ENCODE measurements at places on chromosomes 13 and 19.
A peak's percentile ranks its signal among the peaks of the same experiment; 100 is the strongest.

- no peak for DNase-seq
These were observed 36.4 kb downstream of the FBN3 start for GRCh38 chr19:8113017-8113416.

DNA sequence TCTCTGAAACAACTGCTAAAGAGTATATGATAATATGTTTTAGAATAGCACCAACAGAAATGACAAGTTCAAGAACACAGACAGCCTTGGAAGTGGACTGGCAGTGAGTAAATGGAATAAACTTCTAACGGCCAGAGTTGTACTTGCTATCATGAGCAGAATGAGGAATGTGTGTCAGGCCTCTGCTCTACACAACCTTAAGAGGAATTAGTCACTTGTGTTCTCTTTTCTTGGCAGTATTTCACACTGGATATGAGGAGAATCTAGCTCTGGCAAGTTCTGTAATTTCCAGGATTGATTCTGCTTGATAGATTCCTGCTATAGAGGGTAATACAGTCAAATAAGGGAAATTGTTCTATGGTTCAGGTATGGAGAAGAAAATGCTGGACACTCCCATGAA is 757.3 kb downstream of the EFNB2 start:
- DNase-seq, result no peak

DNA sequence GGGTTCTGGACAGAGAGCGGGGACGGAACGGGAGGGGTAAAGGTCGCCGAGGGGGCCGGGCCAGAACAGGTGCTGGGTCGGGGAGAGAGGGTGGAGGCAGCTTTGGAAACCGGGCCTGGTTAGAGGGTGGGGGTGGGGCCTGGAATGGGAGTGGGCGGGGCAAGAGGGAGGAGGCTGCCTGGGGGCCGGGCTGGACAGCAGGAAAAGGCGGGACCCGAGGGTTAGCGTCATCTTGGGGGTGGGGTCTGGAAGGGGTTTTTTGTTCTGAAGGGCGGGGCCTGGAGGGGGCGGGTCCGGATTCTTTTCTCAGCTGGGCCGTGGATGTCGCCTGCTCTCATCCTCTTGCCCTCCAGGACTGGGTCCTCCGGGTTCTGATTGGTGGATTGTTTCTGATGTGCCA is 4.3 kb upstream of the ZNF813 start:
- DNase-seq, result peak; percentile 44

- no peak for DNase-seq
These were observed 14.8 kb upstream of the F7 start for GRCh38 chr13:113090806-113091205.

DNA sequence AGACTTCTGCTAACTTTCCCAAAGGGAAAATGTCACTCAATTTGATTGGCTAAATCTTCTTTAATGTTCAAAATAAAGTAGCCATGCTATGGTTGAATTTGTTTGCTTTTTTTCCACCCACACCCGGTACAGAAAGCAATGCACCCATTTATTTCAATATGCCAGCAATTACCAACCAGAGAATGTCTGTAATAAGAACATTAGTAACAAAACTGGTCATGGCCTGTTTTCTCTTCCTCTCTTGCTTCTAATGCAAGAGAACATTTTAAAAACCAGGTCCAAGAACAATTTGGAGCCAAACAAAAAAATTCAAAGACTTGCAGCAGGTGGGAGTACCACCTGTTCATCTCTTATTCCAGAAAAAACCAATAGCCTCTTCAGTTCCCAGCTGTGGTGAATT is 1108.8 kb upstream of the PCDH20 start:
- DNase-seq, result no peak

- no peak for DNase-seq
These were observed 14.6 kb downstream of the PRR12 start for GRCh38 chr19:49605605-49606004.

DNA sequence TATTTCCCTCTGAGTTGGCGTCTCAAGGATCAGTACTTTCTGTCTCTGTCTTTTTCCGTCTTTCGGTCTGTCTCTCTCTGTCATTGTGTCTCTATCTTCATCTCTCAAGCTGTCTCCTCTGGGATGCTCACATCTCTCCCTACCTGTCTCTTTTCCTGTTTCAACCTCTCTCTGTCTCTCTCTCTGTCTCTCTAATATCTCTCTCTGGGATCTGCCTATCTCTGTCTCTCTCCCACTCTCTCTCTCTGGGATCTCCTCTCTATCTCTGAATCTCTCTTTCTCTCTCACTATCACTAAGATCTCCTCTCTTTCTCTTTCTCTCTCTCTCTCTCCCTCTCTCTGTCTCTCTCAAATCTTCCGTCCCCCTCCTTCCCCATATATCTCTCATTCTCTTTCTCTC is 4.0 kb downstream of the ATP1A3 start:
- no peak for DNase-seq

GRCh38 chr13:46086421-46086922 is 18.4 kb downstream of the CPB2 start:
- no peak for DNase-seq

GRCh38 chr13:112776354-112776753 is 86.5 kb downstream of the ATP11A start:
- DNase-seq, result no peak

- no peak for DNase-seq
These were observed 8.8 kb downstream of the LSM7 start for GRCh38 chr19:2319551-2319950.

DNA sequence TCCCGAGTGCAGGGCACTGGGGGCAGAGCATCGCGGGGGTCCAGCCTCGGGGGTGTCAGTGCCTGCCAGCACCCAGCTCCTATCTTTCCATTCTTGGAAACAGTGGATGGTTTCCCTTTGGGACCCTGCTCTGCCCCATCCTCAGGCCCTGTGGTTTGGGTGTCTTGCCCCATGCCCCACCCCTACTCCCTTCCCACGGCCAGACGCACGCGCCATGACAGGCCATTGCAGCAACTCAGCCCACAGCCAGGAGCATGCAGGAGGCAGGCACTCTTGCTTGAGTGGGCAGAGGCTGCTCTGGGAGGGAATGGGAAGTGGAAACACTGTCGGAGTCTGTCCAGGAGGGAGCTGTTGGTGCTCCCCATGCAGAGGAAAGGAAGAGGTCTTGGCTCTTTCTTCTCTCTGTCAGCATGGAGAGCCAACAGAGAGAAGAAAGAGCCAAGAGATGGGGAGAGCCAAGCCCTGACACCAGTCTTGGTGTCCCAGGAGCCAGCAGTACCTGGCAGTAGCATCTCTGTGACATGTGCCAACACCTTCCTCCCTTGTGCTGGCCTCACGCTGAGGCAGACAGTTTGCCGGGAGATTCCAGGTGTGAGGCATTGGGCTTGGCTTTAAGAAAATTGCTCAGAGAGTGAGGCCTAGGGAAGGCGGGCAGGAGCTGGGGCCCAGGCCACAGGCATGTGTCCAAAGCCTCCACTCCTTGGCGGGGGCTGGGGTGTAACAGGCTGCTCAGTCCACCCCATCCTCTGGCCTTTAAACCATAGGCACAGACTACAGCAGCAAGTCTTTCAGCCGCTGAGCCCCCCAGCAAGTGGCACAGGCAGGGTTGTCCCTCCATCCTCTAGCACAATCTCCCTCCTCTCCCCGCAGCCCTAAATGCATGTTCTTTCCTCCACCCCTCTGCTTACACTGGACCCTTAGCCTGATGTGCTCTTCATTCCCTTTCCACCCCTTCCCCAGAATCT is 86.7 kb upstream of the UQCRFS1 start:
- no peak for DNase-seq

- DNase-seq, result no peak
These were observed 4.8 kb downstream of the ADPRHL1 start for GRCh38 chr13:113448545-113448884.

- peak; percentile 35 for DNase-seq
These were observed 26.5 kb downstream of the MAN2B1 start for GRCh38 chr19:12639901-12640613.

GRCh38 chr19:46133777-46134241 is 9.3 kb upstream of the IGFL3 start:
- DNase-seq, result no peak

DNA sequence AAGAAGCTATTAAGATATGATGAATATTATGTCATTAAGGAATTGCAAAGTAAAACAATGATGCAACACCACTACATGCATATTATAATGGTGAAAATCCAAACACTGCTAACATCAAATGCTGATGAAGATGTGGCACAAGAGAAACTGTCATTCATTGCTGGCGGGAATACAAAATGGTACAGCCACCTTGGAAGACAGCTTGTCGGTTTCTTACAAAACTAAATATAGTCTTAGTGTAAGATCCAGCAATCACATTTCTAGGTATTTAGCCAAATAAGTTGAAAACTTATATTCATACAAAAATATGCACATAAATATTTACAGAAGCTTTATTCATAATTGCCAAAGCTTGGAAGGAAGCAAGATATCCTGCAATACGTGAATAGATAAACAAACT is 114.9 kb upstream of the EDNRB start:
- no peak for DNase-seq

DNA sequence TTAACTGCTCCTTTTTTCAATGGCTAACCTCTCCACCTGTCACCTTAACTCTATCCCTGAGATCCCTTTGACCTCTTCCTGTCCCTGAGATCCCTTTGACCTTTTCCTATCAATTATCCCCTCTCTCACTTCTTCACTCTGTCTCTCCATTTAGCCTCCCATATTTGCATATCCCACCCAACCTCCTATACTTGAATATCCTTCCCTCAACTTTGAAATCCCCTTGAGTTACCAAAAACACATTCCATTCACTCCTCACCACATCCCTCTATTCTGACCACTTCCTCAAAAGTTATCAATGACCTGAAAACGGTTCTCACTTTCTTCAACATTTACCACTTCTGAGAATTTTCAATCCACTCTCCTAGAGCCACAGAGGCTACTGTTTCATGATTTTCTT is 3.0 kb downstream of the MYCBP2 start:
- no peak for DNase-seq

- no peak for DNase-seq
These were observed 12.1 kb downstream of the ADGRE5 start for GRCh38 chr19:14393329-14393728.

DNA sequence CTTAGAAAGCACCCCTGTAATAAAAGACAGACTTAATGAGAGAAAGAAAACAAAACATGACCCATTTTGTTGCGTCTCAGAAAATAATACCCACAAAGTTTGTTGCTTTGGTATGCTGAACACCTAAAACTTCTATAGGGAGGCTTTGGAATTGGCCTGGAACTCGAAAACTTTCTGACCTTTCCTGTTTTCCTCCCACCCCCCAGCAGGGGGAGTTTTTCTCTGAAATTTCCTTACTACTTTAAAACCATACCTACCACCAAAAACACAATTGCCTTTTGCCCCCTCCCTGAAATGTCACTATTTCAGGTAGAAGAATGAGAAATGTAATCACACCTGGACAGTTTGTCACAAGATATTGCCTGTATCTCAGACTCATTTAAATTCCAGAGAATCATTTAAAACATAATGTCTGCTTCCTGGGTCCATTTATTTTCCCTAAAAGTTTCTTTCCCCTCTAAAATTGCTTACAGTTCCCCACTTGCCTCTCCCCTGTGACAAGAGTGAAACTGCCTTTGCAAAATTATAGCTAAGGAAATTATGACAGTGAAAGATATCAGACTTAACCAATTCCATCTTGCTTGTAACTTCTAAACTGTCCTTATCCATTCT is 2700.2 kb downstream of the PCDH9 start:
- DNase-seq, result peak; percentile 30

DNA sequence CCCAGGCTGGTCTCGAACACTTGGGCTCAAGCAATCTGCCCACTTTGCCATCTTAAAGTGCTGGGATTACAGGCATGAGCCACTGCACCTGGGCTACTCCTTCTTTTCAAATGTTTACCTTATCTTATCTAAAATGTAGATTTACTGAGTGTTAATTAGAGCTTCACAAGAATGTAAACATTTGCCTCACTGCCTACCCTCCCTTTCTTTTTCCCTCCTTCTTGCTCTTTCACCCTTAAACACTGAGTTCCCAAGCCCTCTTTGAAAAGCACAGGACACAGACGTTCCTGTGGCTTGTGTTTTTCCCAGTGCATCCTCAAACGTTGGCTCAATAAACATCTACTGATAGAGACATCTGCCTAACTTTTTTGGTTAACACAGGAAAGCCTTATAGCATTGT is 32.7 kb upstream of the CYSLTR2 start:
- DNase-seq, result no peak

DNA sequence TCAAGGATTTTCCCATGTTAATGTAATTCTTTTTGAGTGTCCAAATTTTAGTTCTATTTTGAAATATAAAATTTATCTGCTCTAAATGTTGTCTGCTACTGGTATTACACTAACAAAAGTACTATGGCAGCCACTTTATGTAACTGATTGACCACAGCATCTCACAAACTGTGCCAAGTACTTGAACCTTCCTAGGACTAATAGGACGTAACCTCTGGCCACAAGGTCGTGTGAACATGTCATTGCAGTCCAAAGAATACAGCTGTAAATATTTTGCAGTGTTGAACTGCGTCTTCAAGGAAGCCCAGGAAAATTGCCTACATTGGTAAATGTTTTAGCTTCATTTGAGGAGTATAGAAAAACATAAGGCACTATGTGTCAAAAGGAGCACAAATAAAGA is 1.9 kb downstream of the KCTD4 start:
- no peak for DNase-seq

GRCh38 chr13:30907121-30907861 is 1.2 kb downstream of the MEDAG start:
- peak; percentile 26 for DNase-seq

- DNase-seq, result no peak
These were observed 738.5 kb downstream of the DIAPH3 start for GRCh38 chr13:59425211-59425741.

DNA sequence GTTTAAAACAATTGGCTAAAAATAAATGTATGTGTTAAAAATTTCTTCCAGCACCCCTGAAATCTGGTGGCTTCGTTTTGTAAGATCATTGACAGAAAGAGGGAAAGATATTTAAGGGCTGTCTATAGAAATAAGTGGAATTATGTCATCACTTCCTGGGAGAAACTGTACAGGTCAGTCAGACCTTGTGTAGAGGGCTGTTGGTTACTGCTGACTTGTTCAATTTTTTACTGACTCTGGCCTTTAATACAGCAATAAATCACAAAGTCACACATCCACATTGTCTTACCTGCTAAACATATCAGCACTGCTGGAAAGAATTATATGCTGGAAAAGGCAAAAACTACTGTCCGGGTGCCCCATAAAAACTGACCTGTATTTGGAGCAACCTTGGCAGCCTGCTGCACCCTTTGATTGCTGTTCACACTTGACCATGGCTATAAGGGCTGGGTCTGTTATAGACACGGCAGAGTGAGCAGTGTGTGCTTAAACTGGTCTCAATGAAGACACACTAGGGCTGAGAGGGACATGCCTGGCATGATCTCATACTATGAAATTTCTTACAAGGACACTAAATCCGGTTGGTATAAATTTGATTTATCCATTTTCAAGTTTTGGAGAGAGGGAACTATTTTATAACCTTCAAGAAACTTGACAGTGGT is 162.1 kb downstream of the NHLRC3 start:
- no peak for DNase-seq

DNA sequence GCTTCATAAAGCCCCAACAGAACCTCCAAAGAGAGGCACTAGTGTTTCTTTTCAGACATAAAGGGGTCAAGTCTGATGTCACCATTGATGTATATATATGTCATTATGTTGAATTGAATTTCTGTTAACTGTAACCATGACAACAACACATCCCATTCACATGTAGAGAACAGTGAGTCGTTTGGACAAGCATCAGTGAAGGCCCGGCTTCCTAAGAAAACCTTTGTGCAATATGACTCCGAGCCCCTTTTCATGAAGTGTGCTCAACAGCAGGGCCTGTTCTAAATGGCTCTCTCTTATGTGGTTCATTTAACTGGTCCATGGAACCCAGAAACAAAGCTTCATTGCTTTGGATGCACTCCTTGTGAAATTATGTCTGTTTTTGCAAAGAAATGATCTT is 67.2 kb upstream of the UBL3 start:
- no peak for DNase-seq

Data from NCI-H526 (cell line).